GM13977 (cell line): ENCODE measurements at places on chromosomes 5 and 9.

DNA sequence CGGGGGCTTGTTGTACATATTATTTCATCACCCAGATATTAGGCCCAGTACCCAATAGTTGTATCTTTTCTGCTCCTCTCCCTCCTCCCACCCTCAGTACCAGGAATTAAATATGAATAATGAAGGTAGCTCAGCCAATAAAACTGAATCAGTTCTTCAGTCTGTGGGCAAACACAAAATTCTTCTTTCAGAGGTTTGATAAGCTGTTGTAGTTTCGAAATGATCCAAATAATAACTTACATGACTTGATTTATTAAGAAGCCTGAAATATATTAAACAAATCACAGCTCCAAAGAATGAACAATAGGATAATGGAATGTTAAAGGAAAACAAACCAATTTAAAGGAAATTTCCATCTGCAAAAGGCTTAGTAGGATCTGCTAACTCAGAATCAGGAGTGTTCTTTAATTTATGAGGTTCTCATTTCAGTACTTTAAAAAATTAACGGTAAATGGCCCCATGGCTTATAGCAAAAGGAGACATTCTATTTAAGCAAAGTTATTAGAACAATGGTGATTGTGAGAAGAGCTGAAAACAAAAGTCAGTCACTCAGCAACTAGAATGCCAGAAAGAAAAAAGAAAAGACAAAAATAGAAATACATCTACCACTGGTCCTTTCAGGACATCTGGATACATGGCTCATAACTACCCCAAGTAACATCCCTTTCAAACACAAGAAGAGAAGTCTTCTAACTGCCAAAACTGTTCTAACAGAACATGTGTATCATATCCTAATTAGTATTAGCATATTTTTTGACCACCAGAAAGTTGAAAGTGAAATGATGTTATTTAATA, 62.4 kb downstream of the NR3C1 start:
- no peak for DNase-seq

GRCh38 chr9:68951879-68952659, 61.8 kb downstream of the PRKACG start:
- DNase-seq = no peak

GRCh38 chr9:109468927-109469326, 29.2 kb downstream of the PTPN3 start:
- DNase-seq = no peak

GRCh38 chr9:136667940-136668760, 5.4 kb downstream of the EGFL7 start:
- no peak for DNase-seq

- no peak for DNase-seq
Measured at GRCh38 chr5:126192226-126192625, 231.0 kb upstream of the GRAMD2B start.

GRCh38 chr9:5909976-5910375, 19.3 kb downstream of the MLANA start:
- no peak for DNase-seq
